ENCODE measurements at places on chromosomes 3 and 15.

GRCh38 chr3:182722907-182723306 lies 70.4 kb upstream of the ATP11B start:
- no peak for DNase-seq

DNA sequence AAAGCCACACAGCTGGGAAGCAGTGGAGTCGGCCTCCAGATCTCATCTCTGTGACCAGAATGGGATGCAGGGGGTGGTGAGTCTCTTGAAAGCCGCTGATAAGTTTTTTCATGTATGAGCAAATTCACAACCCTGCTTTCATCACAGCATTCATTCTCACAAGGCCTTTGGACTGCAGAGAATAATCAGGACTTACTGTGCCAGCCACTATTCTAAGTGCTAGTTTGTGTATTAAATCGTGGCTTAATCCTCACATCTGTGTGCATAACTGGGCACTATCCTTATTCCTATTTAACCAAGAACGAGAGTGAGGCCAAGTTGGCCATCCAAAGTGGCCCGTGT lies 64.2 kb upstream of the POLG start:
- no peak for DNase-seq

DNA sequence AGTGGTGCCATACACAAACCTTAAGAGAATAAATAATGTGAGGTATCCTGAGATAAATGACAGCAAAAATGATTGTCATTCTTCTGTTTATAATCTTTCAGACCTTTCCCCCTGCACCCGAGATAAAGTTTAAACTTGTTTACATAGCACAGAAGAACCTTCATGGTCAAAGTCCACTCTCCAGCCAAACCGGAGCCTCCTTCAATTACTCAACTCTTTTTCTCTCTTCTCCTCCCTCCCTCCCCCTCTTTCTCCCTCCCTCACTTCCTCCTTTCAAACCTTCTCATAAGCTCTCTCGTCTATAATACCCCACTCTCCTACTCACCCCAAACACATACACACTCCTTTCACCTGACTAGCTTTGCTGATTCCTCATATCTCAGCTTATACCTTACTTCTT lies 198.9 kb downstream of the EFHB start:
- DNase-seq: no peak

- DNase-seq: no peak
Observed at GRCh38 chr3:184448321-184449160, 68.7 kb downstream of the CHRD start.

- no peak for DNase-seq
Observed at GRCh38 chr15:36707884-36708435, 128.5 kb downstream of the CDIN1 start.

DNA sequence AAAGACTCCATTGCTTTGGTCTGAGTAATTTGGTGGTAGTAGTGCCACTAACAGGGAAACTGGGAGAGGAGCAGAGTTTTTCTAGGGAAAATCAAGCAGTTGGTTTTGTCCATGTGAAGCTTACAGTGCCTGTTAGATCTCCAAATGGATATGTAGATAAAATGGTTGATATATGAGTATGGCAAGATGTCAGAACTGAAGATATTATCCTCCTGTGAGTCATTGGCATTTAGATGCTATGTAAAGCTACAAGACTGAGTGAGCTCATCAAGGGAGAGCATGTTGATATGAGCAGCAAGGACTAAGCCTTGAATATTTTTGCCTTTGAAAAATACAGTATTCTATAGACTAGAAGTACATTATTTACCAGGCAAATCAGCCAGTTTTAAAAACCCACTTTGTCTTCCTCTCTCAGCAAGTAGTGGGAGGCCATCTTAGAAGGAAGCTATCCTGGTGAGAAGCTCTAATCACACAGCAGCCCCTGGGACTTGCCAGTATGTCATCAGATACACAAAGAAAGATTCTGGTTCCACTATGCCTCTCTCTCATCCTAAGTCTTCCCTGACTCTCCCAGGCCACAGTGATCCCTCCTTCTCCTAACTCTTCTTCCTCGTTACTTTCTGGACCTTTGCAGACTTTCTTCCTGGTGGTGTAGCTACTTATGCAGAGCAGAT lies 77.4 kb upstream of the ANKRD28 start:
- DNase-seq: no peak

DNA sequence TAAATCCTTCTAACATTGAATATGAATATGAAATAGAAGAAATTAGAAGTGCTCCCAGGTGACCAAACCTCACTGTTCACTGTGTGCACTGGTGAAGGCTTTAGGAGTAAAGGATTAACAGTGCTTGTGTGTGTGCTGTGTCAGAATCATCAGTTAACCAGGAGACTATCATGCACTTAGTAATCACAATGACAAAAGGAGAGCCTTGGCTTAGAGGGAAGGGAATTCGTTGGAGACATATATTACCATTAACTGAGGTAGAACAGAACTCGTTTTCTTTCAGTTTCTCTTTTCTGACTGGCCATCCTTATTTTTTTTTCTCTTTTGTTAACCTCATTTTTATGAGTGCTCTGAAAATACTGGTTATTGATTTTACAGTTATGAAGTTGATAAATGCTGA lies 213.3 kb upstream of the GBE1 start:
- no peak for DNase-seq

DNA sequence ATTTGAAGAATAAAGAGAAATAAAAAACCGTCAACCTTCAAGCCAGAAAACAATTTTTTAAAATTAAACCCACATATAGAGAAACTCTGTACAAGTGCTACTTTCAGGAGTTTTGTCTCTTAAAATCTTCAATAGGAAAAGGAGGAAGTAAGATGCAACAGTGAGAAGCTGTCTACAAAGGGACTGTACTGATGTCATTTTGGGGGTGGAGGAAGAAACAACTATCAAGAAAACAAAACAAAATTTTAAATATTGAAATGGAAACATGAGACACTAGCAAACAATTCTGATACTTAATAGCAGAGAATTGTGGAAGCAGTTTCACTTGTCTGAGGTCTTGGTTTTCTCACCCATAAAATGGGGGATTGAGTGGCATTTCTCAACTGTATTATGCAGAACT lies 84.4 kb downstream of the SLMAP start:
- DNase-seq: no peak

DNA sequence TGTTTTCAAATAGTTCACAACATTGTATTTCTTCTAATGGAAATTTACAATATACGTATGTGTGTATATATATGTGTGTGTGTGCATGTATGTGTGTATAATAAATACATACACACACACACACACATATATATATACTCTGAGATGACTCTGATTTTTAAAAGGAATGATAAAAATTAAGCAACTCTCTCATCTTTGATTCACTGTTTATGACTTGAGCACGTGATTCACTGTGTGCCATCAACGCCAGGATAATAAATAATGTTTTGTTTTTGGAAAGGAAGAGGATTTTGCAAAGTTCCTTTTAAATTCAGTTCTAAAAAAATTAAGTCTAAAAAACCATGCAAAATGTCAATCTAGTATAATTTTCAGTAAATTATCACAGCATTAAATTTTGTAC lies 132.4 kb downstream of the P3H2 start:
- DNase-seq: no peak

DNA sequence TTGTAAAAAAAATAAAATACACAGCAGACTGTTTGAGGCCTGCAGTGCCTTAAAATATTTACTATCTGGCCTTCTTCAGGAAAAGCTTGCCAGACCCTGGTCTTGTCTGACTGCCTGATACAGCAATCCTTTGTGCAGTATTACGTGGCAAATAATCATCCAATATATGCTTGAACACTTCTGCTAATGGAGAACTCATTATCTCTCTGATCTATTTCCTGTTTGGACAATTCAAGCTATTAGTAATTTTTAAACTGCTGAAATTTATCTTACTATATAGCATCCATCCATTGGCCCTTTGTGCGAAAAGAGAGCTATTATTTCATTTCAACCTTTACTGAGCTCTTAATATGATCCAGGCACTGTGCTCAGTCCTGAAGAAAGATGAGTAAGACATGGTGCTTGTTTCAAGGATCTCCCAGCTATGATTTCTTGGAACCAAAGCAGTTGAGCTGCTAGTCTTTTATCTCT lies 15.9 kb downstream of the ATG7 start:
- DNase-seq: no peak

- DNase-seq: no peak
Observed at GRCh38 chr15:78797951-78798350, 13.3 kb downstream of the ADAMTS7 start.

DNA sequence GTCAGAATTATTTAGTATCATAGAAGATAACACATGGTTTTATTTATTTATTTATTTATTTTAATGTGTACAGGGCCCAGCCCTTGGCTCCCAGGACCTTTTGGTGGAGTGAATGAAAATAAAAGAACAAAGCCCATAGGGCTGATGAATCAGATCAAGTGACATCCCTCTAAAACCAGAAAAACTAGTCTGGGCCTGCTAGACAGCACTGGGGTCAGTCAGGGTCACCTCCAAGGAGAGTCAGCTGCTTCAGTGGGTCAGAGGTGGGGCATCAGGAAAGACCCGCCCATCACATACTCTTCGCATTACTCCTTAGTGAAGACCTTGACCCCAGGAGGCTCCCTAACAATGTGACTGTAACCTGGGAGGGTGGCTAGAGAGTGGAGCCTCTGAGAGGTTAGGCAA lies 12.8 kb downstream of the PPCDC start:
- no peak for DNase-seq

GRCh38 chr15:62841269-62841628 lies 201.3 kb upstream of the TPM1 start:
- no peak for DNase-seq

- no peak for DNase-seq
Observed at GRCh38 chr3:35276568-35276967, 362.8 kb upstream of the ARPP21 start.

GRCh38 chr3:23271876-23272741 lies 69.0 kb downstream of the UBE2E2 start:
- no peak for DNase-seq

DNA sequence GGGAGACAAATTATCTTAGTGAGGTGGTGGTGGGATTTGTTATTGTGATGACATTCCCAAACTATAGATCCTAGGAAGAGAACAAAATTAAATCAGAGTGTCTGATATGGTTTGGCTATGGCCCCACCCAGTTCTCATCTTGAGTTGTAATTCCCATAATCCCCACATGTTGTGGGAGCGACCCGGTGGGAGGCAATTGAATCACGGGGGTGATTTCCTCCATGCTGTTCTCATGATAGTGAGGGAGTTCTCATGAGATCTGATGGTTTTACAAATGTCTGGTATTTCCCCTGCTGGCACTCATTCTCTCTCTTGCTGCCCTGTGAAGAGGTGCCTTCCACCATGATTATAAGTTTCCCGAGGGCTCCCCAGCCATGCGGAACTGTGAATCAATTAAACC lies 62.0 kb downstream of the RPL22L1 start:
- no peak for DNase-seq

GRCh38 chr3:67196677-67197076 lies 198.6 kb downstream of the KBTBD8 start:
- DNase-seq: no peak

GRCh38 chr15:101161656-101162055 lies 90.2 kb downstream of the CHSY1 start:
- no peak for DNase-seq

- DNase-seq: no peak
Observed at GRCh38 chr15:80789296-80789695, 10.1 kb downstream of the CEMIP start.

- no peak for DNase-seq
Observed at GRCh38 chr3:17183951-17184550, 299.3 kb downstream of the PLCL2 start.

DNA sequence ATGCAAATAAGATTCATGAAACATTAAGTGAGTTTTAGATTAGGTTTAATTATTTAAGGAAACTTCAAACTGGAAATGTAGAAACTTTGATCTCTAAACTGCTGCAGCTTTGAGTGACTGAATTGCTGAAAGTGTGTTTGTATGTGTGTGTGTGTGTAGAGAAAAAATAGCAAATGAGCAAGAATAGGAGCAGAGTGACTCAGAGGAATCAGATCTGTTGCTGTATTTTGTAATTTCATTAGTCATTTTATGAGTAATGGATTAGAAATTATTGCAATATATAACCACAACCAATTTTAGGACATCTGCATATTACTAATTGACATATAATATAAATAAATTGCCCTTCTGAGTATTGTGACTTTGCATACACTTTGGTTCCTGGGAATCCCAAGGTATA lies 52.8 kb upstream of the SLC9A9 start:
- no peak for DNase-seq

DNA sequence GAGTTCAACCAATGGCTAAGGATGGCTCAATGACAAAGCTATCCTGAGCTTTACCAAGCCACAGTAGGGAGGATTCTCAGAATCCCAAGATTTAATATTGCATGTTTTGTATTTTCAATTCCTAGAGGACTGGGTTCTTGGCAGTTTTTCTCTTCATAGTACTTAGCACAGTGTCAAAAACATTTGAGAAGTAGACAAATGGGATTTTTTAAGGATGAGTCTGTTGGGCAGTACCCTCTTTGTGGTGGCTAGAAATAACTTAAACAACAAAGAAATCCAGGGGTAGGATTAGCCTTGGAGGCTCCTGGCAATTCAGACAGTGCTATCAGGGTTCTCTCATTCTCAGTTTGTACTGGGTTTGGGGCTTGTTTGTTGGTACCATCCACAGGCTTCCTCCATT lies 212.8 kb upstream of the RORA start:
- DNase-seq: no peak

- DNase-seq: no peak
Observed at GRCh38 chr15:84795186-84795585, 22.0 kb upstream of the ALPK3 start.

GRCh38 chr15:58466566-58466965 lies 34.8 kb downstream of the LIPC start:
- no peak for DNase-seq

DNA sequence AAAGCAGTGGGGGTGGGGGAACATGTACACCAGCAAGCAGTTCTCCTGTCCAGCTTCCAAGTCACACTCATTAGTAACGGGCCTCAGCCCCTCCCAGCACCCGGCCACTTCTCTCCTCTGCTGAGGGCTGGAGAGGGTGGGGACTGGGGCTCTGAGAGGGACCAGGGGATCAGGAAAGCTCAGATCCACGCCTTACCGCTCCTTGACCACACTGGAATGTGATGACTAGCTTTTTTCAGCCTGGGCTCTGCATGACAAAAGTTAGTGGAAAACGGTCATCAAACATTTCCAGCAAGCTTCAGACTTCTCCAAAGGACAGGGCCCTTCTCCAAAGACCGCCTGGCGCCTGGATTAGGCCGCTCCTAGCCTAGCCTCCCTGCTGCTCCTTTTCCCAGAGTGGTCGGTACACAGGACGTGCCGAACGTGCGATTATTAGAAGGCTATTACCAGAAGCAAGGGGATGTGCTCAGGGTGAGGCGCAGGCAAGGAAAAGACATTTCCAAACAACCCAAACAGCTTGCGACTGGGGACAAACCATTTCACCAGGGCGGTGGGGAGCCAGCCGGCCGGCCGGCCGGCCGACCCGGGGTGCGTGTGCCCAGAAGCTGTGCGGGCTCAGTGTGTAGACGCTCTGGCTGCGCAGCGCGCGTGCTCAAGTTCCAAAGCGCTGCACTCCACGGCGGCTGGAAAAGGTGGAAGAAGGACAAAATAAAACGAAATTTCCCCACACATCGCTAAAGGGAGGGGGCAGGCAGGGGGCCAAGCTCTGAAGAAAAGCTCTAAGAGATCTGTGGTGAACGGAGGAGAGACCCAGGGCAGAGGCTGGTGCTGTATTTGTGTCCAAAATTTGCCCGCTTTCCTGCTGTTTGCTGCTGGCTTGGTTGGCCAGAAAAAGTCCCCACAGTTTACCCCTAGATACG lies 51.0 kb upstream of the SSR3 start:
- no peak for DNase-seq

All from stimulated activated naive B cell treated with anti-CD40 and anti-IgM and Interleukin-4, amounts not matched to agents 10 μg/mL and 1 μg/mL and 100 μg/mL, for 72 hours (primary cell).